ENCODE measurements at places on chromosomes 11 and 22.

GRCh38 chr22:50302041-50302541 lies 5.4 kb downstream of the PLXNB2 start:
- DNase-seq: peak; percentile 66

- DNase-seq: peak; percentile 82
Observed at GRCh38 chr11:1837171-1838076, 1.4 kb upstream of the TNNI2 start.

DNA sequence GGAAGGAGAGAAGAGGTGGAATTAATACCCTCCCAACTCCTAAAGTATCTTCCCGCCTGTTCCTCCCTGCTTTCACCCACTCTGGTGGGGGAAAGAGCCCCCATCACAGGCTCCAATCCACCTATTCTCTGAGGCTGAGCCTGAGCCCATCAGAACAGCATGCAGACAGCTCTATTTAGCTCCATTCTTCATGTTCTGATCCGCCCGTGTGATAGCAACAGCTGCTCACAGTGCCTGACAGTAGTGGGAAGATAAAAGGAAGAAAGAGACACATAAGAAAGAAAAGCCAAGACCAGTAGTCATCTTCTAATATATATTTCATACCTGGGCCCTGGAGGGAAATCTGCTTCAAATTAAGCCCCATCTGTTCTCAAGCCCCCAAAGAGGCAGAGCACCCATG lies 80.3 kb upstream of the AKIP1 start:
- DNase-seq: no peak

GRCh38 chr11:6742260-6742659 lies 29.5 kb downstream of the OR2AG2 start:
- DNase-seq: no peak

Data from Right ventricle myocardium superior (tissue), 1 donor.